ENCODE measurements at places on chromosomes 4 and X.

- DNase-seq, result no peak
Observed at GRCh38 chrX:98405376-98405775, 1521.7 kb downstream of the RPA4 start.

DNA sequence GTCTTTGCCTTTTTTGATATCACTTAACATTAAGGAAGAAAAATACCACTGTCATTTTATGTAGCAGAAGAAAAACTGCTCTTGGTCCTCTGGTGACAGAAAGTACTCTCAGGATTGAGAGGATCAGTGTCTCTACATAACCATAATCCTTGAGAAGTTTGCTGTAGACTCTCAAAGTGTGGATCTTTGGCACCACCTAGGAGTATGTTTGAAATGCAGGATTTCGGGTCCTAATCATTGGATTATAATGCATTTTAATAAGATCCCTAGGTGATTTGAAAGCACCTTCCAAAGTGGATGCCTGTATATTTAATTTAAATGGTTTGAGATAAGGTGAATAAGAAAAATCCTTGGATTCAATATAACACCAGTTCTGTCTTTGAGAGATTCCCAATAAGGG, 23.2 kb downstream of the MOB1B start:
- no peak for DNase-seq

DNA sequence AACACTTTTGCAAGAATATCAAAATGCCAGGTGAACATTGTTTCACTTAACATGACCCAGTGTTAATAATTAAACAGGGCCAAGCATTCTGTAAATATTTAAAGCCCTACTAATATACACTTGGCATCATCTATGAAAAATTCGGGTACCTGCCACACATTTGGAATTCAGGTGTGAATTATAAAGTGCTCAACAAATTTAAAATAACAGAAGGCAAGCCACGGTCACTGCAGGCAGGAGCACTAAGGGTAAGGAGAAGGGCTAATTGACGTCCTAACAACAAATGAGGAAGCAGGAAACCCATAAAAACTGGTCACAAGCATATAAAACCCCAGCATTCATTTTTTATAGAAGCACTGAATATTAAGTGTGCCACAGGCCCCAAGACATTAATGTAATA, 43.8 kb upstream of the CPEB2 start:
- no peak for DNase-seq

DNA sequence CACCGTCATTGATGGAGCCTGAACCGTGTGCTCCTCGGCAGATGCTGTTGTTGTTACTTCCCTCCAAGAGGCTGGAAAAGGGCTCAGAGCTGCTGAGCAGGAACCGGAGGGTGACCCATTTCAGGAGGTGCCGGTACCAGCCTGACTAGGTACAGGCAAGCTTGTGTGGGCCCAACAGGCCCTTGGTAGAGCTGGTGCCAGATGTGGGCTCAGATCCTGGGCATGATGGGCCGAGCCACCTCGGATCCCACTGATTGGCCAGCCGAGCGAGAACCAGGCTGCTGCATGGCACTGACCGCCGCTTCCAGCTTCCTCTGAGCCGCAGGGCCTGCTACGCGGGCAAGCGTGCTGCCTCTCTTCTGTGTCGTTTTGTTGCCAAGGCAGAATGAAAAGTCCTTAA, 33.7 kb downstream of the NOP14 start:
- DNase-seq, result no peak

- DNase-seq, result no peak
Observed at GRCh38 chr4:56627985-56628384, 53.1 kb downstream of the HOPX start.

- DNase-seq, result no peak
Observed at GRCh38 chr4:89586318-89586717, 250.6 kb downstream of the SNCA start.

DNA sequence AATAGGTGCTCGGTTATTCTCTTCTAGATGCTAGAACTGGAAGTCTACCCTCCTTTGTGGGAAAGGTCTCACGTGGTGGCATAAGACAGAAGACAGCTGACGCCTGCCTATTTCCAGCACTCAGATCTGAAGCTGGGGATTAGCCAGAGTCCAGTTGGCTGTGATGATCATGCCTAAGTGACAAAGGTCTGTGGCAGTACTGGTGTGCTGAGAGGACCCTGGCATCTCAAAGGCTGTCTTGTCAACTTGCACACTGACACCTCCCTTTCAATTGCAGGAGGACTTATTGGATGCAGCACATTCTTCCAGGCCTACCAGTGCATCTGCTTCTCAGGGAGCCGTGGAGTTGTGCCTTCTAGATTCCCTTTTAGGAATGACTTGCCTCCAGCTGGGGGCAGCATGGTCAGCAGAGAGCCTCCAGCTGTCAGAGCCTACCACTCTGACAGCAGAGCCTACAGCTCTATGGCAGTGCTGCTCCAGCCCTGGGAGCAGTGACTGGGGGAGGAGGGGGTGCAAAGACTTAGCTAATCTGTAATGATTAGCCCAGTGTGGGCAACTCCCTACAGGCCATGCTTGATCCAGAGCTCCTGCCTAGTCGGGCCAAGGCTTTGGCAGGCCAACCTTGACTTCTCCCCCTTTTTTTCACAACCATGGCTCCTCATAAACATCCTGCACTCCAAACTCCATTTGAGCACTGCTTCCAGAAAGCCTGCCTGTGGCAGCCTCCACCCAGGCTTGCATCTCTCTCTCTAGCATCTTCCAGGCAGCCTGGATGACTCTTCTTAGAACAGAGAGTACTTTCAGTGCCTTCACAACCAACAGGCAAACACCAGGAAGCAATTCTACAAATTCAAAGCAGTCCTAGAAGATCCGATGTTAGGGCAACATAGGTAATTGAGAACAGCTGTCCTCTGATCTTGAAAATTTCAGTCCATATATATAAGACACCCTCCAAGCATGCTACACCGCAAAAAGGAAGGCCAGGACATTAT, 13.8 kb upstream of the FGFBP2 start:
- no peak for DNase-seq

All from brain pericyte (primary cell).